ENCODE measurements at places on chromosomes 7 and 10.

DNA sequence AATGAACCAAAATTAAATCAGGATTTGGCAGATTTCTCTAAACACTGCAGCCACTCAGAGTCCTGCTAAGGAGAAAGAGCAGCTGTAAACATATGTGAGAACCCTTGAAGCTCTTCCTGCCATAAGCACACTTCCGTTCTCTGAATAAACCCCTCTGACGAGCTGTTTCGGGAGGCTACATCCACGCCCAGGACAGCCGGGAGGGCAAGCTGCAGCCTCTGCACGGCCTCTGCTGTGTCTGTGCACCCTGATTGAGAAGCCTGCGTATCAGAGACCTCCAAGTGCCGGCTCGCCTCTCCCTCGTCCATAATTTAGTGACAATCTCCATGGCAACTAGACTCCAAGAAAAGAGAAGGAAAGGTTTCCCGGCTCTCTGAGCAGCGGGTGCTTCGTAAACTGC lies 114.4 kb downstream of the PTPRN2 start:
- no peak for DNase-seq

DNA sequence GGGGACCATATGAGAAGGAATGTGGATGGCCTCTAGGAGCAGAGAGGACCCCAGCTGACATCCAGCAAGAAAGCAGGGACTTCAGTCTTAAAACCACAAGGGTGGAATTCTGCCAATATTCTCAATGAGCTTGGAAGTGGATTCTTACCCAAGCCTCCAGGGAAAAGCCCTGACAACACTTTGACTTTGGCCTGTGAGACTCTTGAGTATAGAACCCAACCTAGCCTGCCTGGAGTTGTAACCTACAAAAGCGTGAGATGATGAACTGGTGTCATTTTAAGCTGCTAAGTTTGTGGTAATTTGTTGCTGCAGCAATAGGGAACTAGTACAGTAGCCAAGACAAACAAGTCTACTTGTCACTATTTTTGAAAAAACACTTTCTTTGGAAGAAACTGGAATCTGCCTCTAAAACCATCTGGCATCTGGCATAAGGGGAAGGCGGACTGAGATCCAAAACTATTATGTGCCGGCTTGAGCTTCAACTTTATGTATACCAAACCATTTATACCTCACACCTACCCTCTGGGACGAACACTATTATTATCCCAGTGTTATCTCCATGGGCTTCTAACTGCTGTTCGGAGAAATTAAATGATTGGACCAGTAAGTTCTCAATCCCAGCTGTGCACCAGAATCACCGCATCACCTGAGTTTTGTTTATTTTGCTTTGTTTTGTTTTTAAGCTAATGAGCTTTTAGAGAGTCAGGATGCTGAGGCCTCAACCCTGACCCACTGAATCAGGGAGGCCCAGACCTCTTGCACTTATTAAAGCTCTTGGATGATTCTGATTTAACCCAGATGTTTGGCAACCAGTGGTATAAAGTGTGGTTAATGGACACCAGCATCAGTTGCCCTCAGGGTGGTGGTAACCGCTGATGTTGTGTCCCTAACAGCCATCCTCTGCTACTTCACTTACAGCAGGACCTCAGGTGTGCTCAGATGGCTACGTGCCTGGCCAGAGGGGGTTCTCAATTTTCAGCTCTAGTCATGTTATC lies 83.0 kb downstream of the C1GALT1 start:
- DNase-seq: no peak

GRCh38 chr10:52353205-52353604 lies 39.1 kb downstream of the DKK1 start:
- DNase-seq: no peak

DNA sequence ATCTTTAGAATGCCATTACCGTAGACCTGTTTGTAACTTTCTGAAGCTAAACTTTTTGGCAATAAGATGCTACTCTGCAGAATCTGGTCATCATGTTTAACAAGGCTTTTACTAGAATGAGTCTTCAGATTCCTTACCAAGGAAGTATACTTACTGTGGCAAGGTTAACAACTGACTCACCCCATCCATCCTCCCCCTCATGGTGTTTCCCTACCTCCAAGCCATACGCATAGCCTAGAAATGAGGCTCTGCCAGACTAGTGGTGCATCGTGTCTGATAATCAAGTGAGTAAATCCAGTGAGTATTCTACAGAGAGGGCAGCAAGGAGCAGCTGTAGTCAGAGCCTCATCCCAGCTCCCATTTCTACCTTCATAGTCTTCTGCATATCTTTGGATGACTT lies 223.6 kb downstream of the IPMK start:
- no peak for DNase-seq

- DNase-seq: no peak
Measured at GRCh38 chr7:158160199-158160598, 427.4 kb downstream of the PTPRN2 start.

DNA sequence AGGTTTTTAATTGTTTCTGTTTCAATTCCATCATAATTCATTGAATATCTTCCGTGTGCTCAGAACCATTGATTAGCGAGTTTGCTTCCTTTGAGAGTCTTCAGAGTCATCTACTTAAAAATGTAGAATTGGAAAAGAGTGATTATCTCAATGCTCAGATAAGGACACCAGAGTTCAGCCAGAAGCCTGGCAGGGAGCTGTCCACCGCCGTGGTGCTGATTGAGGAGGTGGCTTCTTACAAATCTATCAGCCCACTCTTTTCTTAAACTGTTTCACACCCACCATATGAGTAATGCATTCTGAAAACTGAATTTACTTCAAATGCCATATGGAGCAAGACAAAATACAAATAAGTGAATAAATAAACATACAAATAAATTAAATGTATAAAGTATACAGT lies 79.3 kb downstream of the INSYN2A start:
- peak; percentile 11 for DNase-seq

- no peak for DNase-seq
Measured at GRCh38 chr10:48410503-48410902, 104.0 kb downstream of the MAPK8 start.

DNA sequence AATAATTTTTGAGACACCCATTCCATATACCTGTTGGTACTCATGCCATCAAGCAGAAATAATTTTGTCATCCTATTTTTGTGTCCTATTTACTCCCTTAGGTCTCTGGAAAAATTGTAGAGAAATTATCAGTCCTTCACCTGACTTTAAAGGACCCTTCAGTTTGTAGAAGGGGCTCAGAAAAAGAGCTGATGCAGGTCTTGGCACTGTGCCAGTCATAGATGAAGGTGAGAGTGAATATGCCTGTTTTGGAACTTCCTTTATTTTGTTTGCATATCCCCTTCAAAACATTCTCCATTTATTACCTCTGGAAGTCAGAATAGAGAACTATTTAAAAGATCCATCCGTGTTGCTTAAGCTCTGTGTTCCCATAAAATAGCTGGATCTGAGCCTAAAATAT lies 321.0 kb upstream of the TPK1 start:
- DNase-seq: no peak

Measured in stimulated activated CD4-positive, alpha-beta T cell treated with anti-CD3 and anti-CD28 coated beads, Interleukin-2, amount 100 ng/mL, for 48 hours (primary cell).